ENCODE measurements at places on chromosomes 7 and 10.
A peak's percentile ranks its signal among the peaks of the same experiment; 100 is the strongest.

DNA sequence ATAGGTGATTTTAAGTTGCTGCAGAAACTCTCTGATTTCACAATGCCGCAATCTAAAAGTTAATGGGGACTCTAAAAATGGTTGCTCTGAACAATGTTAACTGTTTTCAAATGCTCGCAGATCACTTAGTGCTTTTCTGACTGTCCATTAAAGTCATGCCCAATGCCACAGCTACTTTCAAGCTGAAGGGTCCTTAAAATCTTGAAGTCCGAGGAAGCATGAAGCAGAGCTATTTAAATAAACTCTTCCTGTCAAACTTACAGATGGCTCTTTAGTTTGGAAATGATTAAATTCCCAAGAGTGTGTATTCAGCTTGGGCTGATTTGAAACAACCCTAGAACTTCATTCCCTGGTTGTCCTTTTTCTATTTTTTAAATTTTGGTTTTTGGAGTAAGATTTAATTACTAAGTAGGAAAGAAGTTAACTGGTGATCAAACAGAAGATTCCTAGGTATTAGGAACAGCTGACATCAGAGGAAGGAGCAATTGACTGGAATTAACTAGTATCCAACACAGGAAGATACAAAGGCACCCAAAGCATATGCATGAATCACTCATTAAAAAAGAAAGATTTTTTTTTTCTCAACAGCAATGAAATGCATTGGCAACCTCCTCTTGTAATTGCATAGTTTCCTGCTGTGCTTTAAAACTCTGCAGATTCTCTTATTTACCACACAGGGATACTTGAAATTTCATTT lies 105.1 kb downstream of the NRP1 start:
- no peak for DNase-seq

GRCh38 chr10:79182781-79183467 lies 114.2 kb downstream of the ZMIZ1 start:
- DNase-seq: no peak

DNA sequence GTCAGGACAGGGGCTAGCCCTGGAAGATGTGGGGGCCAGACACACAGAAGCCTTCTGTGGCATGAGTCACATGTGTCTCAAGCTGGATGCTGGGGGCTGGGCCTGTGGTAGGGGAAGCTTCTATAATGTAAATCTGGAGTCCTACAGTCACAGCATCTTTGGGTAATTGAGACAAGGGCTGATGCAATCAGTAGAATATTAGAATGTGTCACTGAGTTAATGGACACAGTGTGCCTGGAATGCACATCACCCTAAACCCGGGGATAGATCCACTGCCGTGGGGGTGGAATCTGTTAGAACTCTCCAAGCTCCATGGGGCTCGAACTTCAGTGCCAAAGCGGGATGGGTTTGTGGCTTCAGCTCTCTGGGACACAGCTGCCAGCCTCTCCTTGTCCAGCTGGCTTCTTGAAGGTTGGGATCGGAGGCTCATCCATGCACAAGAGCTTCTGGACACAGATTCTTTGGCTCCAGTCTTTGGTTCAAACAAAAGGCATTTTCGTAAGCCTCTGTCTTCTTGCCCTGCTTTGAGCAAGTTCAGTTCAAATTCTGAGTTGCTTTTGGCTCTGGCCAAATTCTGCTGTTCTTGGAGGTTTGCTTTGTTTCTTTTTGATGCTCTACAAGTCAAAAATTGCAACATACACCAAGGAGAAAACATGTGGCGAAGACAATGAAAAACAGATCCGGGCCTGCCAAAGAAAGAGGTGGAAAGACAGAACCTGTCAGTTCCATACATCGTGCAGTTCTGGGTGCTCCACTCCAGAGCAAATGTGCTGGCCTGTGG lies 194.8 kb upstream of the ZNF32 start:
- DNase-seq: no peak

DNA sequence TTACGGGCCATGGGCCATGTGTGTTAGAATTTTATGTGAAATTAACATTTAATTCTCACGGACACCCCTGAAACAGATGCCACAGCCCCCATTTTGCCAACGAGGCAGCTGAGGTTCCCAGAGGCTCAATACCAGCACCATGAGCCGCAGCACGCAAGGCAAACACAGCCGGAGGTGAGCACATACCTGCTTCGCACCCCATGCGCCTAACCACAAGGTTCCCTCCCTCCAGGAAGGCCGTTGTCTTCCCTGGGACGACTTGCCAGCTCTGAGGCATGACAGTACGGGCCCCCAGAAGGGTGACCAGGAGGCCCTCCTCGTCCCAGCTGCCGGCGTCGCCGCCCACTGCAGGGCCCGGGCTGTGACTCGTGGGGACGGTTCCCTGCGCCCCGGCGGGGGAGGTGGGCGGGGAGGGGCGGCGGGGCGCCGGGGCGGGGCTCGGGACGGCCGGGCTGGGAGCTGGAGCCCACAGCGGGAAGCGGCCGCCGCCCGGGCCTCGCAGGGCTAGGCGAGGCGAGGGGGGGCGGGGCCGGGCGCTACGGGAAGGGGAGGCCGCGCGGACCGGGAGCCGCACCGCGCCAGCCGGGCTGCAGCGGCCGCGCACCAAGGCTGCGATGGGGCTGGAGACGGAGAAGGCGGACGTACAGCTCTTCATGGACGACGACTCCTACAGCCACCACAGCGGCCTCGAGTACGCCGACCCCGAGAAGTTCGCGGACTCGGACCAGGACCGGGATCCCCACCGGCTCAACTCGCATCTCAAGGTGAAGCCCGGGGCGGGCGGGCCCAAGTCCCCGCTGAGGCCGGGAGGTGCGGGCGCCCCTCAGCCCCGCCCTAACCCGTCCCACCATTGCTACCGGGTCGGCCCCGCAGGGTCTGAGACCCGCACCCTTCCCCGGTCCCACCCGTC lies at the start of gene CAV2:
Gene CAV2 (plus strand): TSS at position 571 of the 910 bp plus-strand sequence. CDS start 44 bp downstream, at position 615.
- DNase-seq: no peak

DNA sequence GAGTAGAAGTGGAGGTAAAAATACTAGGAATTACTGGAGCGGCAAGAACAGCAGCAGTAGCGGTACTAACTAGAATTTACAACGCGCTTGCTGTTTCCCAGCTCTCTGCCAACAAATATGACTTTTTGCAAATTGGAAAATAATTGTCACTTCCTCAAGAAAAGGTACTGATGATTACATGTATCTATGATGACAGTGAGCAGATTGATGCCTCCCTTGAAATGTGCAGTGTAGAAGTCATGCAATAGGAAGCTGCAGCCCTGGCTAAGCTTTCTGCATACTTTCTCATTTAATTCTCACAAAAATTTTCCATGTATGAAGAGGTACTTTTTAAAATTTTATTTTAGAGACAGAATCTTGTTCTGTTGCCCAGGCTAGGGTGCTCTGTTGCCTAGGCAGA lies 49.9 kb downstream of the ANK3 start:
- no peak for DNase-seq

DNA sequence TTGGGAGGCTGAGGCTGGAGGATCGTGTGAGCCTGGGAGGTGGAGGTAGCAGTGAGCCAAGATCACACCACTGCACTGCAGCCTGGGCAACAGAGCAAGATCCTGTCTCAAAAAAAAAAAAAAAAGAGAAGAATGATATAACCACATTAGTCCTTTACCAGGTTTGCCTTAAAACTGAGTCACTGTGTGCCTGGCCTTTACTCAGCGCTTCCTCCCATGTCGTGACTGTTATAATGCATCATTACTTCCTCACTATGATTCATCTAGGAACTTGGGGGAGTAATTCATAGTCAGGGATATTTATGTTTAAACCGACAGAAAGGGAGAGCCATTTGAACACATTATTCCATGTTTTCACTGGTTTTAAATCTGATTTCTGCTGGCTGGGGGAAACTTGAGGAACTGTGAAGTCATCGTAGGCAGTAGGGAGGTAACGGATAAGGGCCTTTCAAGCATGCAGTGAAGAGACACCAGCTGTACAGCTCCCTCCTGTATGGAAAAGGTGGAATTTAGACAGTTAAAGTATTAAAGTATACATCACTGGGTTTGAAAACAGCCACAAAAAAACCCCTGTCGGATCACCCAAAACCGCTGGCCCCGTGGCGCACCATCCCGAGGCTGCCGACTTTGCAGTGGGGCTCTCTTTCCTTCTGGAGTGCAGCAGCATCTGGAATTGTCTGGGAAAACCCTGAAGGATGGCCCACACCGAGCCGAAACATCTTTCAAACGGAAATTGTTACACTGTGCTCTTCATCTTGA lies 119.8 kb downstream of the NKX6-2 start:
- DNase-seq: no peak

DNA sequence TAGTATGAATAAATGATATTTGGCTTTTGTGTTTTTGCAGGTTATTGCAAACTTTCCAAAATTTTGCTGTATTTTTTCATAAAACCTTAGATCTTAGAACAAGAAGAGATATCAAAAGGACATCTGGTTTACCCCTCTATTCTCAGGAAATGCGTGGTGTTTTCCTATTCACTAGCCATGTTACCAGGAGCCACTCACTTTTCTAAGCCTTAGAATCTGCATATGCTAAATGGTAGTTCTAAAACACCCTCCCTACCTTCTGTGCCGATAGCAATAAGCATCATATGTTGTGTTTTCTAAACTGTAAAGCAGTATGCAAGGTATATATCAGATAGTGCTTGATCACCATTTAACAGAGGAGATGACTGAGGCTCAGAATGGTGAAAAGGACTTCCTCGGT lies 715.0 kb upstream of the CELF2 start:
- no peak for DNase-seq

DNA sequence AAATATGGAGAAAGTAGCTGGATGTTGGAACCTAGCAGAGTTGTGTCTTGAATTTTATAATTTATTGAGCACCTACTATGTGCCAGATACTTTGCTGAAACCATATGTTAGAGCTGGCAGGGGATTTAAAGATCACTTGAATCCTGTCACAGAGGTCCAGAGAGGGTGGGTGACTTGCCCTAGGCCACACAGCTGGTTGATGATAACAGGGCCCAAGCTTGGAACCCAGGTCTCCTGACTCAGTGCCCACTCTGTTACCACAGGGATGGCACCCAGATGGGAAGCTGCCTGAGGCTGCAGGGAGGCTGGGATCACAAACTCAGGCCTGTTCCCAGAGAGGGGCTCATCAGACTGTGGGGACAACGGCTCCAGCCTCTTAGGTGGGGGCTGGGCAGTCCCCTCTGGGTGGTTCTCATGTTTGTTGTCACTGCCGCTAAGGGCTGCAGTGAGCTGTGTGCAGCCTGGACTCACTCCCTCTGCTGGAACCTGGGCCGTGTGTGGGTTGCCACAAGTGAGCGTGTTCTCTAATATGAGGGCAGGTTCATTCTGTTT lies 18.6 kb downstream of the GOLGA7B start:
- no peak for DNase-seq

DNA sequence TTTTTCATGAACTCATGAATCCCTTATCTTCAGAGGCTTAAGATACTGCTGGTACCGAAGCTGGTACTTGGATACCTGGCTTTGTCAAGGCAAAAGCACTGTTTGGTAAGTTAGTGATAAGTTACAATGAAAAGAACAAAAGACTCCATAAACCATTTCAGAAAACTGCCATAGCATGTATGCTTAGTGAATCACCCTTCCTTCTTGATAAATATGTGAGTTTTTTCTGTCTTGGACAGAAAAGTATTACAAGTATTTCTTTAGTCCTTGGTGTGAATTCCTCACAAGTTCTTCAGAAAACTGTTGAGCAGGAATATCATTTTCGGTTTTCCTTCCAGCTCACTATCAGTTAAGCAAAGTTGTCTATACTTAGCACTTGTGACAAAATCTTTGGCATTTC lies 25.6 kb downstream of the PUS7 start:
- DNase-seq: no peak

DNA sequence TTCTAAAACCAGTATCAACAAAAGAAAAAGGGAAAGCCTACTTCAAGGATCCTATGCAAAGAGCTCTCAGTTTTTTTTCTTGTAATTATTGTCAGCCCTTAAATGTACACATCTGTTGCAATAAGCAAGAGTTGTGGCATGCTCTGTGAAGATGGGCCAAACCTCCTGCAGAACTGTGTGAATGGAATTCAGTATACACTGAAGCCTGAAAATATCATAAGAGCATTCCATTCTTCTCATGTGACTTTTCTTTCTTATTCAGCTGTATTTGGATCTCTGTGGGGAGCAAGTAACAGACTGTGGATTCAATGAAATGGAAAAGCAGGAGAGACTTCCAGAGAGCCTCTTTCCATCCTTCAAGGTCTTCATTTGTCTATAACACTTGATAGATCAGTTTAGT lies 130.7 kb downstream of the SAMD9 start:
- DNase-seq: no peak

- DNase-seq: no peak
These were observed 23.1 kb downstream of the ADAMTS14 start for GRCh38 chr10:70695241-70696030.

- DNase-seq: no peak
These were observed 83.3 kb upstream of the DNAJC1 start for GRCh38 chr10:22086730-22087401.

DNA sequence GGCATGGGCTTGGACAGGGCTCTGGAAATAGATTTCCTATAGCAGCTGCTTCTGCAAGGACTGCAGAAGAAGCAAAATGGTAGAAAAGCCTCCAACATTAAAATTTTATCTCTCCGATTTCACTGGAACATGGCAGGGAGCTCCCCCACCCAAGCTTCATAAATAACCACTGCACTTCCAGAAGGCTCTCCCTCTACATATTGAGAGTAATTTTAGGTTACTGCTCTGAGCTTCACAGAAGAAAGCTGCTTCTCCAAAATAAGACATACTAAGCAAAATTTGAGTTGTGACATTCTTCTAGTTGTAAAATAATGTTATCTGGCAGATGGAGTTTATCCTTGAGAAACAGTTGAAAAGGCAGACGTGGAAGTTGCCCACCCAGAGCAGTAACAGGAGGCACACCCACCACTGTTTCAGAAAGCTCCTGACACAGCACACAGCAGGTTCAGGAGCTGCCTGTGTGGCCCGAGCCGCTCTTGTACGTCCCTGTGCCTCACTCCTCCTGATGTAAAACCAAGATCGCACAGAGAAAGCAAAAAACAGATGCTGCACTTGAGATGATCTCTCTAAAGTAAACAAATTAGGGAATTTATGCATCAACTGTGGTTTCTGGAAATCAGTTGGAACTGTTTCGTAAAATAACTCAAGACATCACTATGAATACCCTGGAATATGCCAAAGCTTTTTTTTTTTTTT lies 621.0 kb downstream of the PARD3 start:
- no peak for DNase-seq

- no peak for DNase-seq
These were observed 38.7 kb upstream of the KIAA1217 start for GRCh38 chr10:24170199-24170598.

- peak; percentile 15 for DNase-seq
These were observed 24.3 kb upstream of the ZRANB1 start for GRCh38 chr10:124917428-124918190.

GRCh38 chr10:52410916-52411315 lies 96.8 kb downstream of the DKK1 start:
- no peak for DNase-seq

- no peak for DNase-seq
These were observed 13.4 kb downstream of the BLNK start for GRCh38 chr10:96257944-96258343.

DNA sequence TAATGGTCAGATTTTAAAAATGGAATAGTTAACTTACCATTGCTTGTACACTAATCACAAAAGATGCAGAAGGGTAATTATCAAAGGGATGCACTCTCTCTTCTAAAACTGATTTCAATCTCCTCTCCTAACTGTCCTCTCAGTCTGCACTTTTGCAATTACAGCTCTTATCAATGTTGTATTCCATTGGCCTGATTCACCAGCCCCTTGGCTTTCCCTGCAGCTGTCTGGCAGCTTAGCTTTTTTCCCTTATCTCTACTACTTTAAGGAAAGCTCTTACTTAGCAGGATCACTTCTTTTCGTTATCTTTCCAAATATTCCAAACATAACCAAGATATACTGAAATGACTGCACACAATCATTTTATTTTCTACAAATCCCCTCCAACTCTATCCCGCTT lies 448.8 kb downstream of the GRM8 start:
- DNase-seq: no peak

All from activated T-cell treated with anti-CD3 and anti-CD28 coated beads, Interleukin-2, amount 50 U/mL, for 4 hours (primary cell).